ENCODE measurements at places on chromosomes 4 and X.

- DNase-seq: no peak
Measured at GRCh38 chrX:9471571-9471985, 6.7 kb downstream of the TBL1X start.

- DNase-seq: peak; percentile 62
Measured at GRCh38 chr4:128371001-128371777, 83.6 kb upstream of the PGRMC2 start.

DNA sequence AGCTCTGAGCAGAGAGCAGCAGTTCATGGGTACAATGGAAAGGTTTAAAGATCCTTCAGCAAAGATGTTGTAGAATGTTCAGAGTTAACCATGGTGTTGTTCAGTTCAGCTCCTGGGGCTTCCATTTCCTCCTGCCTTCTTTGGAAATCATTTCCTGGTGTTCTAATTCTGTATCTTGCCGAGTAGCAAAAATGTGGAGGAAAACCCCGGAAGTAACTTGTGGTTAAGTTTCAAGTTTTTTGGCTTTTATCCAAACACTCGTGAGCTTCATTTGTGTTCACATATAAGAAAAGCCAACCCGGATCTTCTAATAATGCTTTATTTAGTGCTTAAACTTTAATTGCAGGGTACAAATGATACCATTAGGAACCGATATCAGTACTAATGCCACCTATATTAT is 33.6 kb upstream of the ARX start:
- no peak for DNase-seq

DNA sequence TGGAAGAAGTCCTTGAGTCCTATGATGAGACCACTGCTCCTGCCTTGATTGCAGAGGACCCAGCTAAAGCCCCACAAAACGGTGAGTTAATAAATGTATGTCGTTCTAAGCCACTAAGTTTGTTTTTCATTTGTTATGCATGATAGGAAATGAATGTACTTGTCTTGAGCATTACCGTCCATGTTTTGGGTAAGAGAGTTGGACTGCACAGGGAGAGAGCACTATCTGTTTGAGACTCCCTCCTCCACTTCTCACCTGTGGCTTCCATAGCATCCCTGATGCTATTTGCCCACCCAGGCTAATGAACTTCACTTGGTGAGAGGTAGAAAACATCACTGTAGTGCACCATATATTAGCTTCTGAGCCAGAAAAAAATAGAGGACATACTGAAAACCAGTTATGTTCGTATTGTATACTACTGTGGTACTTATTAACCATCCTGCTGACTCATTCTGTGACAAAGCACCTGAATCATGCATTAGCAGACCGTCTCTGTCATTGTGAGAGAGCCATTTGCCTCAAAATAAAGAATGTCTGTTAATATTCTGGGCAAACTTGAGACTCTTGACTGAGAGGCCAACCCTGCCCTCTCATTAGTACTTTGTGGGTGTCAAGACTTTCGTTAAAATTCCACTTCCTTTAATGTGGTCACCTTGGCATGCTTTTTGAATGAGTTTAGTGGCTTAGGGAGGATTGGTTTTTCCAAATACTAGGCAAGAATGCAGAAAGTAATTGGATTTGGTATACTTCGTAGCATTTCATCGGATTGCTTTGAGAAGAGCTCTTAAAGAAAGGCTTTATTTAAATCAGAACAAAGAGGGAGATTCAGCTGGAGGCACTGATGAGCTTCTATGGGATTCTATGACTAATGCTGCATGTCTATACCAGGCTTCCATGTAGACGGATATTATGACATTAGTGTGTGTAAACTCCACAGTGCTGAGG is 99.3 kb upstream of the GRPR start:
- DNase-seq: peak; percentile 5

DNA sequence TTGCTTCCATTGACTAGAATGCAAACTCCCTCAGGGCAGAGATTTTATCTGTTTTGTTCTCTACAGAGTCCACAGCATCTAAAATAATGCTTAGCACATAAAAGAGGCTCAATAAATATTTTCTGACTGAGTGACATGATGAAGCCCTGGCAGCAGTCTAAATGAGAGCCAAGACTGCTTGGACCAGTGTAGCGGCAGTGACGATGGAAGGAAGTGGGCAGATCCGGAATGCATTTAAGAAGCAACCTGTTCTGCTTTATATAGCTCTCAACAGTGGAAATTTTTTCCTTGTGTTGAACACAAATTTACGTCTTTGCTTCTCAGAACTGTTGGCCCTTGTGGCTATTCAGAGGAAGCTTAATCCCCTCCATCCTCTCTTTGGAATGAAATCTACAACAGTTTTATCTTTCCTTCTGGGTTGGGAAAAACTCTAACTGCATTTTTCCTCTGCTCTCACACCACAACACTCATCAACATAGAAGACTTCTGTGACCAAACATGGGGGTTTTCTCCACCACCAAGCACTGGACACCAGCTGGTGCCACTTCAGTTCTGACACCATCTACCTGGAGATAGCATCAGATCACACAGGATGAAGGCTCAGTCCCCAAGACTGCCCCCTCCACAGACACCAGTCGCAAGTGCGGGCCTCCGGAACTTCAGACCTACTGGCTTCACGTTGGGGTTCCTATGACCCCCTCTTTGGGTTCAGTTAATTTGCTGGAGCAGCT is 7.0 kb upstream of the BEND4 start:
- no peak for DNase-seq

DNA sequence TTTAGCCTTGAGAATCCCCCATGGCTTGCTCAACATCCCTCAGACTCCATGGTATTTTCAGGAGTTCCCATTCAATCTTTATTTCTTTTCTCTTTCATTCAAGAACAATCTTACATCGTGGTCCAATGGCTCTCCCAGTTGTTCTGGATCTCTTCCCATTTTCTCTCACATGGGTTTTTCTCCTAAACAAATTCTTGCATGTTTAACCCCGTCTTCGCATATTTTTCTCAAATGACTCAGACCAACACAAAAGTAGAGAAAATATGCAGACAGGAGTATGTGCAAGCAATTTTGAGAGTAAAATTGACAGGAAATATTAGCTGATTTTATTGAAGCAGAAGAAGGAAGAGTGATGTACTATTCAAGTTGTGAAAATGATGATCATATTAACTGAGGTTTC is 396.4 kb upstream of the TRAM1L1 start:
- DNase-seq: no peak

- peak; percentile 1 for DNase-seq
Measured at GRCh38 chrX:1385253-1386223, 6.4 kb downstream of the SLC25A6 start.

- DNase-seq: no peak
Measured at GRCh38 chrX:151517421-151517820, 46.1 kb upstream of the PASD1 start.

GRCh38 chr4:140084385-140084784 is 69.6 kb downstream of the MAML3 start:
- no peak for DNase-seq

GRCh38 chrX:11053351-11053750 is 57.8 kb upstream of the HCCS start:
- no peak for DNase-seq

DNA sequence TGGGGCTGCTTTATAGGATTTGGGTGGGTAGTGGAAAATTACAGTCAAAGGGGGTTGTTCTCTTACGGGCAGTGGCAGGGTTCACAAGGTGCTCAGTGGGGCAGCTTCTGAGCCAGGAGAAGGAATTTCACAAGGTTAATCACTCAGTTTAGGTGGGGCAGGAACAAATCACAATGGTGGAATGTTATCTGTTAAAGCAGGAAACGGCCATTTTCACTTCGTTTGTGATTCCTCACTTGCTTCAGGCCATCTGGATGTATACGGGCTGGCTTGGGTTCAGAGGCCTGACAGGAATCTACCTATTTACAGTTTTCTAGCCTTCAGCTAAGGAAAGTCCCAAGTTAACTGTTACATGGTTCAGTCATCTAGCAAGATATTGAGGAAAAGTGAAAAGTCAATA is 1003.5 kb downstream of the STPG2 start:
- no peak for DNase-seq

DNA sequence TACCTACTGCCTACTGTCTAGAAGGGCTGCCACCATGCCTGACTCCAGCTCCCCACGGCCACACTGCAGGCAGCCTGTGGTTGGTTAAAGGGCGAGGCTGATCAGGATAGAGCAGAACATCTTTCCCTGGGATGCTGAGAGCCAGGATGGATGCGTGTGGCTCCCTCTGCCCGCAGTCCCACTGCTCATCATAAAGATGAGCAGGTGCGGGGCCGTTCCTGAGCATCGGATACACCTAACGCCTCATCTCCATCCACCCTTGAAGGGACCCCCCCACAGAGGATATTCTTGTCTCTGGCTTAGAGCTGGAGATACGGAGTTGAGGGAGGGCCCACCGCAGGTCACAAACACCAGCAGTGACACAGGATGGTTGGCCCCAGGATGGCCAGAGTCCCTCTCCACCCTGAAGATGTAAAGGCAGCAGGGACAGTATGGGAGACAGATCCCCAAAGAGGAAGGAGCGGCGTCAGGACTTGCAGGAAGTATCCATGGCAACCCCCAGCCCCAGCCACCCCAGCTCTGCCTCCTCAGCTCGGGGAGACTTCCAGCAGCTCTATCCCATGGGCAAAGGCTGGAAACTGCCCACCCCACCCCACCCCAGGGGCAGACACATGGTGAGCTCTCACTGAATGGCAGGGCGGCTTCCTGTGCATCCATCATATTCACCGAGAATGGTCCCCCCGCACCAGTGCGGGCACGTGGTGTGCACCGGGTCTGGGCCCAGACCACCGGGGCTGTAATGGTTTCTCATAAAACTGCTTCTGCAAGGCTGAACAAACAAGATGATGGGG is 19.3 kb downstream of the PPP2R2C start:
- DNase-seq: no peak

- peak; percentile 23 for DNase-seq
Measured at GRCh38 chr4:122617597-122618593, 3.0 kb downstream of the IL21 start.

DNA sequence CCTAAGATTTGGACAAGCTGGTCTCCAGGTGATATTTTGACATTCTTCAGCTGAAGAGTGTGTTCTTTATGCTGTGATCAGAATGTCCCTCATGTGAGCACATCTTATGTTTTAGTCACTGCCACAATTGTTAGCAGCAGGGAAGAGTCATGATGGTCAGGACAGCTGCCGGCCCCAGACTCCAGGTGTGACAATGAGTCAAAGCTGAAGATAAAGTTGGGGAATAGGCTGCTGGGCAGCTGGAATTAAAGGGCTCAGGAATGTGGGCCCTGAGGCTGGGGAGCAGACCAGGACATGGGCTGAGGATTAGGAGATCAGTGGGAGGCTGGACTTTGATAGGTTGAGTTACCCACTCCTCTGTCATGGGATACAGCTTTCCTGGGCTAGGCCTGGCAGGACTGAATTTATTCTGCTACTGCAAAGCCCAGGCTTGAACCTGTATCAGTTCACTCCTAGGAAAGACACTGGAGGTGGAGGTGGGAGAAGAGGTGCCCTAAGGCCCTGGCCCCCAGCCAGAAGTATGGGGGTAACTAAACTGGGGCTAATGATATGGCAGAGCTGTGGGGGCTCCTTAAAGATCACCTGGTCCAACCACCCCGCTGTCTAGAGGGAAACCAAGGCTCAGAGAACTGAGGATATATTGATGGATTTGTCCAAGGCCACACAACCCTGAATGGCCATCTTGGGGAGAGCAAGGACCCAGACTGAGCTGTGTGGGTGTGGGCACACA is 119.5 kb downstream of the PJA1 start:
- DNase-seq: no peak

GRCh38 chr4:140031061-140031460 is 122.9 kb downstream of the MAML3 start:
- DNase-seq: no peak

- DNase-seq: no peak
Measured at GRCh38 chrX:97405031-97405660, 521.4 kb downstream of the RPA4 start.

DNA sequence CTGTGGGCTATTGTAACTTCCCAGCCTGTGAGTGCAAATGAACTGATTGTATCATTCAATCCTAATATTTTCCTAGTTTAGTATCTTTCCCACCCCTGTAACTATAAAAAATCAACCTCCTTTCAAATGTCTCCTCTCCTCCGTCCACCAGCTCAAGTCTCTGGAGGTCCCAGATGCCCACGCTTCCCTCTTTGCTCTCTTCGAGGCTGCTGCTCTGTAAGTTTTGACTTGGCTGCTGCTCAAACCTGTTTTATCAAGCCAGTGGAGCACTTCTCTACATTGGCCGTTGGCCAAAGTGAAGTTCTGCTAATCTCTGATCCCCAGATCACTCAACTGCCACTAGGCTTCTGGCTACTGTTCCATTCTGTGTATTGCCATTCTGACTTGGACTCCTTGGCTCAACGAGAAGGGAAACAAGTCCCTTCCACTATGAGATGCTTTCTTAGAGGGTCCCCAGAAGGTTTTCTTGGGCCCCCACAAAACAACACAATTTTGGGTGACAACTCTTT is 60.7 kb upstream of the RAPGEF2 start:
- no peak for DNase-seq

DNA sequence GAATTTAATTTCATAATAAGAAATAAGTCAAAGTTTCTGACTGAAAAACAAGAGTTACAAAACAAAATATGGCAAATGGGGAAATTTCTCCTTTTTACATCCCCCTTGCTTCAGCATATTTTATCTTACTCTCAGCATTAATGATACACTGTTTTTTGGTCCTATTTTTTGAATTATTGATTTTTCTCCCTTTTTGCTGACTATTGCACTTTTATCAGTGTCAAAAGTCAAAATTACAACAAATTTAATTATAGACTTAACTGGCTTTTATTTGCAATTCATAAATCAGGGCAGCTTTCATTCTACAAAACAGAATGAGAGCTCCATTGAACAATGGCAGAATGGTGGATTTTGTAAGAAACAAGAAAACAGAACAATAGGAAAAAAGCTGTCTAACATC is 901.9 kb downstream of the FAT4 start:
- DNase-seq: no peak

DNA sequence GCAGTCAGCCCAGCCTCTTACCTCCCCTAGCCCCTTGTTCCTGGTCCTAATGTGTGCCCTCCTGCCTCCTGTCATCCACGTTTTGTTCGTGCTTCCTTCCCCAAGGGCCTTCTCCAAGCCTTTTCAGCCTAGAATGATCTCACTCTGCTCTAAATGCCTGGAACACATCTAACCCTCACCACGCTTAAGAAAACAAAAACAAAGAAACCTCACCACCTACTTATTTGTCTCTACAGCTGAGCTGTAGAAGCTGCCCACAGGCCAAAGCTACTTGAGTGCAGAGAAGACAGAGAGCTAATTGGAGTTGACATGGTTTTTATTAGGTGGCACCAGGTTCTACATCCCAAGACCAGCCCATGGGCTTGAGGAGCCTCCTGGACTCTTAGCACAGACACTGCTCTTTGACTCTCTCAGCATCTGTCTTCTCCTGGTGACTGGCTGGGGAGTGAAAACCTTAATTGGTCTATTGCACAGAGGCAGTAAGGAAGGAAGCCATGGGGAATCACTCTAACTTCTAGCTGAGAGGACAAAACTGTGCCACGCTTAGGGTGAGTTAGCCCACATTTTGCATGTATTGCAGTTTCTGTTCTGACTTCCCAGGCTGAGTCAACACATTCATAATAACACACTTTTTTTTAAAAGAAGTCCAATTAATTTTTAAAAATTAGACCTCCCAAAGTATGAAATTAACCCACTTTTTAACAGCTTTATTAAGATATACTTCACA is 52.3 kb upstream of the PDK3 start:
- DNase-seq: no peak
